ENCODE measurements at places on chromosomes 7 and 10.

DNA sequence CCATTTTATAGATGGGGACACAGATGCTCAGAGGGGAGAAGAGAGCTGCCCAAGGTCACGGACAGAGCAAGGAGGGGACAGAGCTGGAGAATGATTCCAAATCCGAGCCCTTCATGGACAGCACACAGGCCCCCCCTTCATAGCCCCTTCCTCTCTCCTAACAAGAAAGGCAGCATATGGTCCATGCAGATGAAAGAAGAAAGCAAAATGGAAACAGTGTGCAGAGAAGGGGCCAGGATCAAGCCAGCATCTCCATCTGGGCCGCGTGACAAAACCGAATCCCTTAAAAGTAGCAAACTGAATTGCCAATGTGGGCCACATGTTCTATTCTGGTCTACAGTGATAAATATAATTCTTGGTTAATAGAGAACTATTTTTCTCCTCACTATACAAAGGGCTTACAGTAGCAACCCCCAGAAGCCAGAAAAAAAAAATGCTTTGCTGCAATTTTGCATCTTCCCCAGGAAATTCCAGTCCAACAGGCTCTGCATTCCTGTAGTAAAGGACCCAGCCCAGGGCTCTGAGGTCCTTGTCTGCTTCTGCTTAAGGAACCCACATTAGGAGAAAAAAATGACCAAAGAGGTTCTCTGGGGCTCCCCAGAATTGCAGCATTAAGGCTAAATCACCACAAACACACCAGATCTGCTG, 7.8 kb downstream of the CPXM2 start:
- no peak for DNase-seq

- DNase-seq = no peak
Measured at GRCh38 chr10:109976681-109977080, 31.1 kb upstream of the ADD3 start.

GRCh38 chr10:17657103-17657500, 13.2 kb downstream of the STAM start:
- no peak for DNase-seq

- no peak for DNase-seq
Measured at GRCh38 chr7:155213955-155214740, 83.5 kb upstream of the INSIG1 start.
